ENCODE measurements at places on chromosomes 1 and 21.

GRCh38 chr1:158058237-158058985, 65.0 kb downstream of the KIRREL1 start:
- DNase-seq: no peak

GRCh38 chr21:46483300-46484295, 24.9 kb downstream of the DIP2A start:
- no peak for DNase-seq

DNA sequence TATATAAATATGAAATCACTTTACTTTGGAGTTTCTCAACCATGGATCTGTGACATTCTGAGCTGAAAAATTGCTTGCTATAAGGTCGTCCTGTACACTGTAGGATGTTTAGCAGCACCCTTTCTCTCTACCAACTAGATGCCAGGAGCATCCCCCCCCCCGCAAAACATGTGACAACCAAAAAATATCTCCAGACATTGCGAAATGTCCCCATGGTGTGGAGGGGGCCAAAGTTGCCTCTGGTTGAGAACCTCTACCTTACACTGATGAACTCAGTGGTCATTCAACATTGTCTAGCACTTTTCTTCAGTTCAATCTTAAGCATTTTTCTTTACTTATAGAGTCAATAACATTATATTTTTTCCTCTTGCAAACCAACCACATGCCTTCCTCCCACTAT, 9.2 kb downstream of the FASLG start:
- no peak for DNase-seq

DNA sequence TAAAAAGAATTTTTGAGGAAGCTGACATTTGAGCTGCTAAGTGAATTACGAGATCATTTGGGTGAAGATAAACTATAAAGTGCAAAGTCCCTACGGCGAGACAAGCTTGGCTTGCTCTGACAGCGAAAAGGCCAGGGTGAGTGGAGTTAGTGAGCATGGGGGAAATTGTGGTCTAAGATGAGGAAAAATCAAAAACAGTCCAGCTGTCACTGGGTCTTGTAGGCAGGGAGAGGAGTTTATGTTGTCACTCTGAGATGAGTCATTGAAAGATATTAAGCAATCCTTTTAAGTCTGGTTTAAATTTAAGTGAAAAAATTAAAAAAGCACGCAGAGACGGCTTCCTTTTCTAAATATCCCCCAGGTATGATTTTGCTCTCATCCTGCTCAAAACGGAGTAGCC, 601.9 kb downstream of the MRPL39 start:
- no peak for DNase-seq

DNA sequence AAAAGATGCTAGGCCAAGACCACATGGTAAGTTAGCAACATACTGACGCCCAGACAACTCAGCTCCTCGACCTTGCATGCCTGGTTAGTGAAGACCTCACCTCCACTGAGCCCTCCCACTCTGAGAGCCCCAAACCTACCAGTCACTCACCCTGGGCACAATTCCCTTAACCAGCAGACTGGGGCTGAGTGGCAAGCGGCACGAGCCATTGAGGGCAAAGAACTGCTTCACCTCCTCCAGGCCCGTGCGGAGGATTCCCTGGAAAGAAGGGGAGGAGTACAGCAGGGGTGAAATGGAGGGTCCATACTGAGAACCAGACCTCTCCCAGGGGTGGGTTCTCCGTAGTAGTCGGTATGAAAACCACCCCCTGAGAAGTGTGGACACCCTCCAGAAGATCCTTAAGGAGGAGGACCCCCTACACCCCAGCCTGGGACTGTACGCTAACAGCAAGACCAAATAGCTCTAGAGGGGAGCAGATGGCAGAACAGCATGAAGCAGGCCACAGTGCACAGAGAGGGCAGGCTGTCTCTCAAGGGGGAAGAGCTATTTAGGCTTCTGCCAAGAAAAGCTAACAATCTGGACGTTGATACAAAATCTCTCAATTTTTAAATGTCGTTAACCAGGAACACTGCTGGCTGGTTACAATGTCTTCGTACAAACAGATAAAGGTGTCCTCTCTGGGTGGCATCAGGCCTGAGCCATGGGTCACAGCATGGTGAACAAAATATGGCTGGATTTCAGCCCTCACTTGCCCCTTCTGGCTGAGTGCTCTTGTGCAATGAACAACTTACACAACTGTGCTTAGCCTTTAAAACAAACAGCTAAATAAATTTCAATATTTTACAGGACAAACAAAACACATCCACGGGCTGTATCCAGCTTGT, 31.0 kb upstream of the PPP1R15B start:
- DNase-seq: no peak

- DNase-seq: no peak
Measured at GRCh38 chr1:80258659-80259058, 1252.1 kb upstream of the ADGRL4 start.

GRCh38 chr1:217138173-217138765, 415.0 kb upstream of the ESRRG start:
- no peak for DNase-seq

GRCh38 chr1:32274646-32275340, 17.1 kb upstream of the HDAC1 start:
- no peak for DNase-seq

- no peak for DNase-seq
Measured at GRCh38 chr1:58880592-58880991, 96.7 kb upstream of the JUN start.

Measured in hypothalamus (tissue), 51 donors.